ENCODE measurements at places on chromosomes 13 and 19.
A peak's percentile ranks its signal among the peaks of the same experiment; 100 is the strongest.

DNA sequence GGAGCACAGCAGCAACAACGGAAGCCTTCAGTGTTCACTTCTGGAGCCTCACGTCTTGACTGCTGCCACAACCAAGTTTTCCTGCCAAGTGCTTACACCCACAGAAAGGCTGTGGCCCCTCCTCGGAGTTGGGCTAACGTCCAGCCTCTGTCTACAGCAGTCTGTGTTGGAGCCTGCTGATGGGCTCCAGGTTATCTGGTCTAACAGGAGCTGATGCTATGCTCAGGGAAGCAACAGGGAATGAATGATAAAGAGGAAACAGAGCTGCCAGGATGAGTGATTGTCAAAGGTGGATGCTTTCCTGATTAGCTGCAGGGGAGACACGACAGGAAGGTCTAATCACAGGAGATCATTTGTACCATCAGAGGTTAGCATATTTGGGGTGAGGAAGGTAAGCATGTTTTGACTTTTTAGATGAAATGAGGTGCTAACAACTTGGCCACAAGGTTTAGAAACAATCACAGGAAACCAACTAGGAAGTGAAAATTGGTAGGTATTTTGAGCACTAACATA lies 53.8 kb upstream of the RCBTB2 start:
- DNase-seq = no peak

- peak; percentile 4 for DNase-seq
Observed at GRCh38 chr13:32409561-32410421, 18.1 kb downstream of the N4BP2L1 start.

GRCh38 chr13:46006688-46007452 lies 45.7 kb downstream of the ZC3H13 start:
- no peak for DNase-seq

GRCh38 chr13:30895773-30896172 lies 10.3 kb upstream of the MEDAG start:
- DNase-seq = no peak
